Right ventricle myocardium inferior (tissue), 1 donor: ENCODE measurements at places on chromosomes 11 and 22. TPM values are rescaled to one million over a fixed set of nuclear protein-coding genes. Genes with fewer than 3 reads are reported as not detected.

DNA sequence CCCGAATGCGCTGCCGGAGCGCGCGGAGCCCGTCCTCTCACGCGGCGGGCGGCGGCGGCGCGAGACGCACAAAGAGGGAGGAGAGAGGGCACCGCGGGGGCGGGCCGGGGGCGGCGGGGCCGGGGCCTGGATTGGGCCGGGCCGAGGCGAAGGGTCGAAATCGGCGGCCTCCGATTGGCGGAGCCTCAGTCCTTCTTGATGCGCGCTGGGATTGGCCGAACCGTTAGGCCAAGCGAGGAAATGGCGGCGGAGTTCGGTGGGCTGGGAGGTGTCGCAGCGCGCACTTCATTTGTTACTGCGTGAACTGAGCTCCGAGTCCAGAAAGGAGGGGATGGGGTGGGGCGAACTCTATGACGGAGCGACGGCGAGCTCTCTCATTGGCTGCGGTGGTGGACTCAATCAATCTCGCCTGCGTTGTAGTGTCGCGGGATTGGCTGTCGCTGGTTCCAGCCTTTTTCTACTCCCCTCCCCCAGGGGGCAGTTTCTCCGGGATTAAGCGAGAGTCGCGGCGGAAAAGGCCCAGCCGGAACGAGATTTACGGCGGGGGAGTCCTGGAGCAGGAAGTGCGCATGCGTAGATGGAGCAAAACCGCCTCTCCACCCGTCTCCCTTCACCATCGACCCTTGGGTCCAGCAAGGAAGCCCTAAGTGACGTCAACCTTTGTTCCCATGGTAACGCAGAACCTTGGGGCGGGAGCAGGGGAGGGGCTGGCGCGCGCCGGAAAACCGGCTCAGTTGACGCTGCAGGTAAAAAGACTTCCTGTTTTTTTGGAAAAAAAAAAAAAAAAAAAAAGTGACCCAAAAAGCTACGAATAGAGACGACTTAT, at the start of gene SF1:
SF1 (minus strand) TSS at position 70 of the 826 bp plus-strand sequence. CDS start 150 bp downstream, outside the sequence.
- peak; percentile 99 for DNase-seq

The CCDC188 gene
- 0.32 TPM for total RNA-seq

DNA sequence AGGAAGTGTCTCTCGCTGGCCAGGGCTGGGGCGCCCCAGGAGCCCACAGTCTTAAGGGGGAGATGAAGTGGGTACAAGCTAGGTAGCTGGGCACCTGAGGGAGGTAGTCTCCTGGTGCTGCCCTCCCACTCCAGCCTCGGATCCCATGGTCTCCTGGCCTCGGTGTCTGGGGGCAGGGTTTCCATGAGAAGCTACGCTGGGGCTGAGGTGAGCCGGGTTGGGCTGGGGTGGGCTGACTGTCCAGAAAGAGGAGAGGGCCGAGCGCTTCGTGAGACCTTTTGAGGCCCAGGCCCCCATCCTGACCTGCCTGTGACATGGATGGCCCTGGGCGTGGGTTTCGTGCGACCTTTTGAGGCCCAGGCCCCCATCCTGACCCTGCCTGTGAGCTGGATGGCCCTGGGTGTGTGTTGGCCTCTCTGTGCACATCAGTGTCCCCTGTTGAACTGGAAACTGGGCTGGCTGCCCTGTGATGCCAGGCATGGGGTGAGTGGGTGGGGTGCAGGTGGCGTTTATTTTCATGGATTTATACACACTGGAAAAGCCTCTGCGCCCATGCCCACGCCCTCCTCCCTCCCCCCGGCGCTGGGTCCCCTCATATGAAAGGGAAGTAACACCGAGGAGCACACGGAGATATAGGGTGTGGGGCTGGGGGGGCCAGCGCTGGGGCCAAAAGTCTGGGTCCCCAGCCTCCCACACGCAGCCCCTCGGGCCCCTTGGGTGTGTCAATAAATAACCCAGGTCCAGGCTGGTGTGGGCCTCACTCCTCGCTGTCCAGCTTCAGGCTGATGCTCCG, 8.6 kb downstream of the AIP start:
- no peak for DNase-seq

The HOATZ gene
- not detected for total RNA-seq

GRCh38 chr11:111379602-111380136, 594 bp upstream of the POU2AF1 start:
- DNase-seq: no peak

The SLC22A8 gene
- not detected for total RNA-seq

- DNase-seq: peak; percentile 63
Measured at GRCh38 chr11:68750195-68751003, 921 bp downstream of the TESMIN start.

The C22orf42 gene
- not detected for total RNA-seq

The RFPL2 gene
- total RNA-seq: not detected

GRCh38 chr11:131737357-131737756, 366.9 kb downstream of the NTM start:
- no peak for DNase-seq

- no peak for DNase-seq
Measured at GRCh38 chr11:119167933-119168332, 592 bp upstream of the NLRX1 start.

DNA sequence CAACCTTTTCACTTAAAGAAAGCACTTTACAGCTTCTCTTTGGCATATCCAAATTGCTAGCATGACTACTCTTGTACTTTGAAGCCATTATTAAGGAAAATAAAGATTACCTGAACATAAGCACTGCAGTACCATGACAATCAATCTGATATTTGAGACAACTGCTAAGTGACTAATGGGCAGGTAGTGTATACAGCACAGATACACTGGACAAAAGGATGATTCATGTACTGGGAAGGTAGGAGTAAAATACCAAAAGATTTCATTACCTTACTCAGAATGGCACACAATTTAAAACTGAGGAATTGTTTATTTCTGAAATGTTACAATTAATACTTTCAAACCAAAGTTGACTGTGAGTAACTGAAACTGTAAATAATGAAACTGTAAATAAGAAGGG, 1054.3 kb upstream of the TENM4 start:
- no peak for DNase-seq

The SEPTIN3 gene
- 0.08 TPM for total RNA-seq

GRCh38 chr11:92929653-92930052, 39.8 kb upstream of the MTNR1B start:
- no peak for DNase-seq

The SORL1 gene
- 6.1 TPM for total RNA-seq

- no peak for DNase-seq
Measured at GRCh38 chr11:126700768-126701519, 299.6 kb downstream of the KIRREL3 start.

GRCh38 chr11:4496557-4497248, 14.3 kb downstream of the OR52K1 start:
- DNase-seq: no peak

DNA sequence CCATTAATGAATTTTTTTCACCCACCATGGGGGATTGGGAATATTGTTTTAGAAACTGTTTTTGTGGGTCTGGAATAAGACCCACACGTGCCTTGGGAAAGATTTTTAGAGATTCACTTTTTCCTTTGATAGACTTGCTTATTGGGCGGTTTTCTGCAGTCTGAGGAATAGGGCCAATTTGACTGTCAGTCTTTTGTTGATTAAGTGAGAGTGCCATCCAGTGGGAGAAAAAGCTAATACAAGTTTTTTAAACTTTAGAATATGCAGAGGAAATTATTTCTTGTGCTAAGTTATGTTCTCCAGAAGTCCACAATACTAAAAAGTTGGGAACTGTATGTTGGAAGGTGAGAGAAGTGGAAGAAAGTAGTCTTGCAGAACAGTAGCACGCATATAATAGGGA, 56.1 kb downstream of the PRMT3 start:
- DNase-seq: no peak

The OR5M10 gene
- not detected for total RNA-seq

GRCh38 chr11:96199563-96200025, 143.4 kb downstream of the MAML2 start:
- DNase-seq: no peak

DNA sequence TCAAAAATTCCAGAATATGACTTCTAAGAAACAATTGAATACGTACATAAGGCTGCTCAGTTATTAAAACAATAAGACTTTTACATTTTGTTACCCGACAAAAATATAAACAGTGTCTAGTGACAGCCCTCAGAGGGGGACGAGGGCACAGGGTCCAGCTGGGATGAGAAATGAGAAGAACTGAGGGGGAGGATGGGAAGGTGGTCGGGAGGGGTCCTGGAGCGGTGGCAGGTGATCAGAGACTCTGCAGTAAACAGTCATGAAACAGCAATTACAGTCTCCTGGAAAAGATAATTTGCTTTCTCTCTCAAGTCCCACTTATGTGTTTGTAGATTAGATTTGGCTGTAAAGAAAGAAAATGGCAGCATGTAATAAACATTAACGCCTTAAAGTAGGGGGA, 56.0 kb downstream of the PACSIN2 start:
- no peak for DNase-seq

DNA sequence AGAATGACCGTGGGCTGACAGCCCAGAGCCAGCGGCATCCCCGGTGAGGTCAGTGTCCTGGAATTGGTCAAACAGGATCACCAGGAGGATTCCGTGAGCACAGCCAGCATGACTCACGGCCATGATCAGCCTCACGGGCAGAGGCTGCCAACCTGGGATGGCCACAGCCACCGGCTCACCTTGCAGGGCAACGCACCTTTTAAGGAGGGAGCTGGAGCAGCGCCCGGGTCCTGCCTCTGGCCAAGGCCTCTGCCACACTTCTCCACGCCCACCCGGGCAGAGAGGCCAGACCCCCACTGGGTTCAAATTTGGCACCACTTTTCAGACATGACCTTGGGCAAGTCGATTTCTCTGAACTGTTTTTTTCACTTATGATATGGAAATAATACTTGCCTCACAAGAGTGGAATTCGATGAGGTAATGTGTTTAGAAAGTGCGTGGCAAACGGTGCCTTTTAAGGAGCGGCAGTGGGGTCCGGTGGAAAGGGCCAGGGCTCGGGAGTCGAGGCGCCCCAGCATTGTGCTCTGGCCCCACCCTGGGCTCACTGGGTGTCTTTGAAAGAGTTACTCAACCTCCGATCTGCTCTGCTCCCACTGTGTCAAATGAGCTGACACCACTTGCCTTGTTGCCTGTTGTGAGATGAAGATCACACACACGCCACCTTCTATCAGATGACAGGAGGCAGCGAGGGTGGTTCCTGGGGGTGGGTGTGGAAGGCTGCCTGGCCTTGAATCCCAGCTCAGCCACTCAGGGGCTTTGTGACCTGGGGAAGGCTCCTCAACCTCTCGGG, 16.0 kb downstream of the TXN2 start:
- DNase-seq: no peak

The TRIM29 gene
- total RNA-seq: not detected

The KRTAP5-2 gene
- total RNA-seq: not detected

The DDX10 gene
- 12.2 TPM for total RNA-seq

- DNase-seq: no peak
Measured at GRCh38 chr11:107769189-107769588, 57.3 kb upstream of the SLN start.

The P2RY2 gene
- total RNA-seq: 20.0 TPM

GRCh38 chr11:70145071-70145470, 58.0 kb upstream of the FADD start:
- DNase-seq: no peak

GRCh38 chr22:23910496-23911190, 16.5 kb downstream of the MIF start:
- DNase-seq: no peak

DNA sequence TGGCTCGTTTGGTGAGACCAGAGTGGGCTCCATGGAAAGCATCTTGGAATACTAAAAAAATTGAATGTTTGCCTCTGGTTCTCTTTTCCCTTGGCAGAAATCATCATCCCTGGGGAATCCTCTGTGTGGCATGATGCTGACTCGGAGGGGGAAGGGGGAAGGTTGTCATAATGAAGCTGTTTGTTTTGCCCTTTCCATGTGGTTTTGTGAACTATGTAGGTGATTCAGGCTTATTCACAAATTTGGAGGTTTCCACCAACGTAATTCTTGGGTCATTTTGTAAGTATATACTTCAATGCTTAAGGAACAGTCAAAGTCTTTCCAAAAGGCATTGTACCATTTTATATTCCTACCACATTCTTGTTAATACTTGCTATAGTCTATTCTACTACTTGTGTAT, 754.0 kb upstream of the FAT3 start:
- DNase-seq: no peak

- DNase-seq: no peak
Measured at GRCh38 chr11:14618060-14618459, 25.5 kb upstream of the PDE3B start.

The SLC17A6 gene
- total RNA-seq: not detected

DNA sequence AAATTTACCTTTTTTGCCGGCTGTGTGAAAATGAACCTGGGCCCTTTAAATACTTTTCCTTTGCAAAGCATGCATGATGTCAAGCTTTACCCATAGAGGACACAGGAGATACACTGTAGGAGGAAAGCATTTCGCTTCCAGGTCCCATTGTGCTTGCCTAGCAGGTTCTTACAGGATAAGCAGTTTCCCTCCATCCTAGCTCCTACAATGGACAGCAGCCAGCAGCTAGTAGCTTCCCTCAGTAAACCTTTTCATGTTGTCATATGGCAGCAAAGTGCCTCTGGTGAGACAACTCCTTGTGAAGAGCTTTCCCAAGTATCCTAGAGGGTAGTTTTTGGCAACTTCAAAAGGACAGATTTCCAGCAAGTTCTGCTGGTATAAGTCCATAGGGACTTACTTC, 78.4 kb downstream of the RBFOX2 start:
- DNase-seq: no peak

- no peak for DNase-seq
Measured at GRCh38 chr22:38751066-38751421, 4.8 kb downstream of the SUN2 start.

GRCh38 chr11:111845276-111846028, 25.9 kb downstream of the ALG9 start:
- no peak for DNase-seq

- DNase-seq: no peak
Measured at GRCh38 chr11:80155412-80156017, 714.7 kb upstream of the TENM4 start.

The OR8D1 gene
- not detected for total RNA-seq

- no peak for DNase-seq
Measured at GRCh38 chr11:68181719-68182451, 31.2 kb downstream of the KMT5B start.

The SART1 gene
- 29.9 TPM for total RNA-seq

GRCh38 chr11:64694821-64695365, 28.1 kb downstream of the NRXN2 start:
- DNase-seq: no peak

GRCh38 chr11:66228521-66228920, 39.9 kb upstream of the RAB1B start:
- no peak for DNase-seq

DNA sequence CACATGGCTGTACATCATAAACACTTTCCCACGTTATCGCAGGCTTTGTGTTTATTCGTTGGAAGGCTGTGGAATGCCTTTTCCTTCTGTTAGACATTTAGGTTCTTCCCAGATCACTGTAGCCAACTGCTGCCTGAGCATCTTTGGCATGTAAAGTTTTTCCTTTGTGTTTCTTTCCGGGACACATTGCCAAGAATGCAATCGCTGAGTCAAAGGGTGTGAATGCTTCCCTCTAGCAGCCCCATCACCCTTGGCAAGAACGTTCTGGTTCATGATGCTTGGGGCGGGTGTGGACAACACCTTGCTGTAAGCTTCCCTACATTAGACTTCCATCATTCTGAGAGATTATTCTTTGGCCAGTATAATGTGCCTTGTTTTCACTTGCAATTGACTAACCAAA, 136.2 kb downstream of the OSBP2 start:
- DNase-seq: no peak
